ENCODE measurements at places on chromosomes 2 and 18. TPM values are rescaled to one million over a fixed set of nuclear protein-coding genes. Genes with fewer than 3 reads are reported as not detected.

DNA sequence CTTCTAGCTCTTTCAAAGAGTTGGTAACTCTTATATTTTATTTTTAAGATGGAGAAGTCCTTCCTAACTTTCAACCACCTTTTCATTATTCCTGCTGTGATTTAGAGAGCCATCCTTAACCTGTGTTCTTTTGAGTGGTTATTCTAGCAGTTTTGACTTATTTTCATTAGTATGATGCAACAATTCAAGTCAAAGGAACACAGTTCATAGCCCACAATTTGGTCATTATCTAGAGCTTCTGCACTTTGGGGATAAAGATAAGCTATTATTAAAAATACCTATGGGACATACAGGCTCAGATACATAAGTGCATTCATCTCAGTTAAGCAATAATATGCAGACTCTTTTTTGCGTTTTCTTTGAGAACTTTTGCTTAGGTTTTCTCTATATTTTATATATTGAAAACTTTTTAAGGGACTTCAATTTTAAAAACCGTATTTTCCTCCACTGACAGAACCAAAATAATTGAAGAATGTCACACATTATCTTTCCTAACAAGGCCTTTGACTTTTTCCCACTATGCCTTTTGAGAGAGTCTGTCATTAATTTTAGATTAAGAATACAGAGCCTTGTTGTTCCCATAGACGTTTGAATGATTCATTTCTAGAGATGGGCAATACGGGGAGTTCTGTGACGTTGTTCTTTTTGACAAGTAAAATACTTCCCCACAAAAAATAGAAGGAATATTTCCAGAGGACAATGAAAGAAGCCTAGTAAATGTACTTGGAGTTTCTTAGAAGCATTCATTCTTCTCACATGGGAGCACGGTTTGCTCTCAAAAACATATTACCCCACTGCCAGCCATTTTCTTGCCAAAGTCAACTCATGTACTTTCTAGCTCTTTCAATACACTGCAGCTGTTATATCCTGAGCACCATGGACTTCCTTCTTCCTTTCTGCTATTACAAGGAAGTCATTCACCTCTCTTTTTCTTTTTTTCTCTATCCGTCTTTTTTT lies 42.9 kb upstream of the RASGRP3 start:
- no peak for DNase-seq

- no peak for DNase-seq
These were observed 508 bp upstream of the TUBA4B start for GRCh38 chr2:219252570-219252899.

GRCh38 chr2:45754131-45755010 lies 102.9 kb downstream of the PRKCE start:
- no peak for DNase-seq

- DNase-seq, result no peak
These were observed 13.8 kb upstream of the RAB12 start for GRCh38 chr18:8595445-8595844.

DNA sequence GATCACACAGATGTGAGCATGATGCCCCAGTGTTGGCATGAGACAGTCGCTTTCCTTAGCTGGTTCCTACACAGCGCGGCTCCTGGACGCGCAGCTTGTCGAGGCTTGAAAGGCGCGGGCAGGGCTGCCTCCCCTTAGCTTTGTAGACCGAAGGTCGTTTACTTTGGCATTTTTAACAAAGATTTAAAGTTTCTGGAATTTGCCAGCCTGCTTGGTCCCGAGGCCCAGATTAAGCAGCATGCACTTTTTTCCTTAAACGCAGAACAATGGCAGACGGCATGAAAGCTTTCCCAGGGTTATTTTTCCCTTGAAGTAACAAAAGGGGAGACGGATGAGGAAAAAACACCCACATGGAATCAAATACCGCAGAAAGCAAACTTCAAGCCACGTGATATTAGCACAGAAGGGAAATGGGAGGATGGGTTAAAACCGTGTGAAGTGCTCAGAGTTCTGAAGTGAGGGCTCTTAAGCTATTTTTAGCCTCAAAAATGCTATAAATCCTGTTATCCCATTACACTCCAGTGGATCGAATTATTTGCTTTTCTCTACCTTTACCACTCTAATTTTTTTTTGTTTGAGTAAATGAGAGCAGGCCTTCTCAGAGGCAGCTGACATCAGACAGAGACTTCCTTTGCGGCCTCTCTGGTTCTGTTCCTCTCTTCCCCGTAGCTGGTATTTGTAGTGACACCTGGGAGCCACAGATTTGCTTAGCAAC lies 55.7 kb downstream of the NPAS2 start:
- DNase-seq, result peak; percentile 56

ADD2 gene
- 0.66 TPM for total RNA-seq

CXCR4 gene
- 9.2 TPM for total RNA-seq

DNA sequence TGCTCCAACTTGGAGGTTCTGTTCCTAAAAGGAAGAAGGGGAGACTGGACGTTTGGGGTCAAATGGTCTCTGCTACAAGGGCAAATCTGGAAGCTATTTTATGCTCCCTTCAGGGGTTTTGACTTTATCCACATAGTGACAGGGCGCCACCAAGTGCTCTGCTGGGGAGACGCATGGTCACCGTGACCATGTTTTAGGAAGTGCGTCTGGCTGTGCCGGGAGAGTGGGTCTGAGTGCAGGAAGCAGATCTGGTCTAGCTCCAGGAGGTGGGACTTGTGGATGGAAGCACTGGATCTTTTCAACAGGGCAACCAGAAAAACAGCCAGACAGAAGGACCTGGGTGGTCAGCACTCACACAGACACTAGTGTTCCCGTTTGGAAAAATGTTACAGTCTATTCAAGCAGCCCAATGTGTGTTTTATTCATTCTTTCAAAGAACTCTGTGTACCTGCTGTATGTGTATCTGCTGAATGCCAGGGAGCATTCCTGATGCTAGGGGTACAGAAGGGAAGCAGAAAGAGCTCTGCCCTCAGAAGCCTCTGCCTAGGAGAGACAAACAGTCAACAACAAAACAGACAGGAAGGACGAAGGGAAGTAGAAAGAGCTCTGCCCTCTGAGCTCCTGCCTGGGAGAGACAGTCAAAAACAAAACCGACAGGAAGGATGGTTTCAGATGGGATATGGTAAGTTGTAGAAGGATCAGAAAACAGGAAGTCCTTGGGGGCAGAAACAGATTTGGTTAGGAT lies 14.3 kb downstream of the IMPA2 start:
- peak; percentile 70 for DNase-seq

SIGLEC15 gene
- not detected for total RNA-seq

DNA sequence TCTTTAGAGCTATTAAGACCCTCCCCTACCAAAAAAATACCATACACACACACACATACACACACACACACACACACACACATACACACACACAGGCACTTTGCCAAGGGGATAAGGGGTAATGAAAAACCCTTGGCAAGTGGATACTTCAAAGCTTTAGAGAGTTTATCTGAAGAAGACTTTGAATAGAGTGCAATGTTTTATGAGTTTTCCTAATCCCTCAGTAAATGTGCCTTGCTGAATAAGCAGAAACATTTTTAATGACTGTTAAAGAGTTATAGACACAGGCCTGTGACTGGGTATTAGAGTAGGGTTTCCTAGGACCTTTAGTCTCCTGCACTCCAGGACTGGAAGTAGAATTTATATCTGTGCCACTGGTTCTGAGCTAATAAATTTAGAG lies 75.5 kb upstream of the CTAGE1 start:
- DNase-seq, result no peak

- no peak for DNase-seq
These were observed 102.7 kb downstream of the NR4A2 start for GRCh38 chr2:156229724-156230362.

DNA sequence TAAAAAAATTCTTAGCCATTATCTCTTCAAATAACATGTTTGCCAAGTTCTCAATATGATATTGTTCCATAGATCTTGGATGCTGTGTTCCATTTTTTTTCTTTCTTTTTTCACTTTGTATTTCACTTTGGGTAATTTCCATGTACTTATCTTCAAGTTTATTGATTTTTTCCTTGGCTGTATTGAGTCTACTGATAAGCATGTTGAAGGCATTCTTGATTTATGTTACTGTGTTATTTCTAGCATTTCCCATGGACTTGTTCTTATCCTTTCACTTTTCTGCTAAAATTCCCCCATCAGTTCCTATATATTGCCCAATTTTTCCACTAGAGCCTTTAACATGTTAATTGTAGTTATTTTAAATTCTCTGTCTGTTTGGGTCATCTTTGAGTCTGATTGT lies 50.8 kb upstream of the CHN1 start:
- no peak for DNase-seq

DYNAP gene
- total RNA-seq, result not detected

- no peak for DNase-seq
These were observed 176.8 kb downstream of the ZNF407 start for GRCh38 chr18:74774486-74774885.

DNA sequence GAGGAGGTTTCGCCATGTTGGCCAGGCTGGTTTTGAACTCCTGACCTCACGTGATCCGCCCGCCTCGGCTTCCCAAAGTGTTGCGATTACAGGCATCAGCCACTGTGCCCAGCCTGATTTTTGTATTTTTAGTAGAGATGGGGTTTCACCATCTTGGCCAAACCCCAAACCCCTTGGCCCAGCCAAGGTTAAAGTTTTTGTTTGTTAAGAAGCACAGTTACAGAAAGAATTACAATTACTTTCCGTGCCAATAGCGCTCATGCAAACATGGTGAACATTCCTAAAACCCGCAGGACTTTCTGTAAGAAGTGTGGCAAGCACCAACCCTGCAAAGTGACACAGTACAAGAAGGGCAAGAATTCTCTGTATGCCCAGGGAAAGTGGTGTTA lies 26.1 kb downstream of the ITSN2 start:
- DNase-seq, result no peak

GRCh38 chr18:22563164-22563583 lies 145.5 kb upstream of the CTAGE1 start:
- DNase-seq, result no peak

All from lower leg skin (tissue), 4 donors.